NCI-H1048 (cell line): ENCODE measurements at places on chromosomes 1 and 21.
A peak's percentile ranks its signal among the peaks of the same experiment; 100 is the strongest.

- no peak for DNase-seq
Observed at GRCh38 chr1:230153641-230154296, 86.7 kb downstream of the GALNT2 start.

- no peak for DNase-seq
Observed at GRCh38 chr1:90717665-90718410, 736 bp upstream of the BARHL2 start.

GRCh38 chr21:36255663-36256062 is 64.3 kb upstream of the MORC3 start:
- no peak for DNase-seq

DNA sequence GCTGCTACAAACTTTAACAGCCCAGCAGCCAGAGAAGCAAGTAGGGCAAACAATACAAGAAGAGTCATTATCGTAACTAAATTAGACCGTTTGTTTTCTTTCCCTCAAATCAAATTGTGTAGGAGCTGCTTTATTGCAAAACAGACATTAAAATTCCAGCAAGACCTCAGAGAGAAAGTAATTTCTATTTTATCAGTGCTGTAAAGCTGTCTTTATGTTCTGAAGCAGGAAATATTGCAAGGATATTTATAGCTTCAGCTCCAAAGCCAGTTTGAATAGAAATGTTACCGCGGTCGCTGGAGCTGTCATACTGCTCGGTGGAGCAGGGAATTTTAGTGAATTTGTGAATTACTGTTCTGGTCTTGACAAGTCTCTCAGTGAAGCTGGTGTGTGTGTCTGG is 503.8 kb upstream of the PLXNA2 start:
- DNase-seq: no peak

GRCh38 chr21:46636550-46637285 is 1.2 kb downstream of the PRMT2 start:
- DNase-seq: no peak

DNA sequence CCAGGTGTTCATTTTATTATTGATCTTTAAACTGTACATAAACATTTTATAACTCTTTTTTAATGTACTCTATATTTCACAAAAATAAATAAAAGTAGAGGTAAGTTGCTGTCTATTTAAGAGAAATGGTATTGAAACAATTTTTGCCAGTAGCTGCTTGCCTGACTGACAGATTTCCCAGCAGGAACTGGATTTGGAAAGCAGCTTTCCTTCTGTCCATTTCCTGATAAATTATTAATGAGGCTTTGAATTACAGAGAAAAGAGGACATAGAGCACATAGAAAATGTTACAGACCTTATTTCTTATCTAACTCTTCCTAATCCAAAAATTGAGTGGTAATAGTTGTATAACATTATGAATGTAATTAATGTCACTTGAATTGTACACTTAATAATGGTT is 79.7 kb upstream of the BCL10 start:
- no peak for DNase-seq

GRCh38 chr1:225847610-225848009 is 34.6 kb downstream of the TMEM63A start:
- DNase-seq: no peak

DNA sequence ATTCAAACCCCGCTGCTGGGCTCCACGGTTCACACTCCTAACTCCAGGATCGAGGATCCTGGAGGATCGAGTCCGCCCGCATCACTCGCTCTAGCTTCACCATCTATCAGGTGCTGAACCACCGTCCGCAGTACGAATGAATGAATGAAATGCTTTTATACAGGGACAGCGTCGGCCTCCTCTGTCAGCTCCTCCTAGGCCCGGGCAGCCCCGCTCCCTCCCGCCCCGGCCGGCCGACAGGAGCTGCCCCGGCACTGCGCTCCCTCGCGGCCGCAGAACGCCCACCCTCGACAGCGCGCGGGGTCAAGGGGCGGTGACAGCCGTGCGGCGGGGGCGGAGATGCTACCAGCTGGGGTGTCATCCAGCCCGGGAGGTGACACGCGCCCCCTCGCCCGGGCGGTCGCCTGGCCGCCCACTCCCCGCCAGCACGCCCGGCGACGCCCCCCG is 520 bp downstream of the ZBTB17 start:
- no peak for DNase-seq

- no peak for DNase-seq
Observed at GRCh38 chr1:155892796-155893195, 18.4 kb downstream of the RIT1 start.

DNA sequence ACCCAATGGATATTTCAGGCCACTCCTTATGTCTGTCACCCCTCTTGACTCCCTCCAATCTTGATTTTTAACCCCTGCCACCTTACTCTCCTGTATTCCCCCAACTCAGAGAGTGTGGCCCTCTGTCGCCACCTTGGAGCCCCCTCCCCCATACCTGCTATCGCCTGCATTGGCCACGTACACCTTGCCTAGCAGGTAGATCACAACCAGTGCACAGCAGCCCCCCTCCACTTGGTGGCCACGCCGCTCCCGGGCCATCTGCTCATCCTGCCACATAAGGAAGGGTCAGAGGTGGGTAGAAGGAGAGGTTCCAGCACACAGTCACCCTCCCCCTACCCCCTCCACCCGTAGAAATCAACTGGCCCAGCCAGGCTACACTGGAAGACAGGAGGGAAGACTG is 2.9 kb downstream of the PPM1J start:
- DNase-seq: no peak

- DNase-seq: no peak
Observed at GRCh38 chr1:183349201-183349711, 68.9 kb downstream of the NMNAT2 start.

DNA sequence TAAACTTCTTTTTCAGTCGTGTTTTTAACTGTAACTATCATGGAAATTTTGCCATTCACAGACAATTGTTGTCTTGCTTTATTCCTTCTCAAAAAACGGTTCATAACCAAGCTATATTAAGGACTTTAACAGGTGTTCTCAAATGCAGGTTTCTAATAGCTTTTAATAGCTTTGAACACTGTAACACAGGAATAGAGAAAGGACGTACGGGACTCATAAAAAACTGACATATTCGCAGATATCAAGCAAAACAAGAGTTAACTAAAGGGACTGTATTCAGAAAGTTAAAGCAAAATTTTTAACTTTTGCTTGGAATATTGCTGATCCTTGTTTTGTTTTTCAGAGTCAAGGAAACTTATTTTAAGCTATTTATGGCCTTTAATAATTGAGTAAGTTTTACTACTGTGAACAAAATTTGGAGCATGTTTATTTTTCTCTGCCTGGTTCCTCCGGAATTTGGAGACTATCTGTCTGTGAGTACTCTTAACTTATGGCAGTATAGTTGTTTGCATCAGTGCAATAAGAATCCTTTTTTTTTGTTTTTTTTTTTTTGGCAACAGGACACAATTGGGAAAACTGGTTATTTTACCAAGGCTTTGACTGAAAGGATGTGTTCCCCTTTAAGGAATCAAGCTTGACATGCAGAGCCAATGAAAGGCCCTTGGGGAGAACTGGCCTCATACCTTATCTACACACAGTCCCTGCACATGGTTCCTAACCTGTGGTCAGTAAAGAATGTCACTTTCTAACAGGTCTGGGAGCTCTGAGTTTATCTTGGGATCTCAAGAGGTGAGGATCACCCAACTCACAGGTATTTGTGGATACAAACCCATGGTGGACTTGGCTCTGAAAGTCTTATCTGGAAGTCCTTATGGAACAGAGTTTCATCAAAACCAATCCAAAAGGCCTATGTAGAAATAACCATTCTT is 5.8 kb upstream of the CD46 start:
- no peak for DNase-seq

DNA sequence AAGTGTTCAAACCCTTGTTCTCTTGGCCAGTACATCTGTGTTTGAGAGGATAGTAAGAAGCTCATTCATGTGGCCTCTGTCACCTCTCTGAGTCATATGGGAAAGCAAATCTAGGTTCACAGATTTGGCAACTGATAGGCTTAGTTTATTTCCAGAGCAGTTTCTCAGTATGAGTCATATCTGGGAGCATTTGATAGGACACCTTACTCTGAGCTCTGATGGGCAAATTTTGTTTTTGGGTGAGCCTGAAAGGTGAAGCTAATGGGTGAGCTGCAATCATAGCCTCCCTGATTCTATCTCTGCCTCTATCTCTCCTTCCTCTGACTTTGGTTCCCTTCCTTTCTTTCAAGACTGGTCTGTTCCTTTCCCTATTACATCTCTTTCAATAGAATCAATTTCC is 134.4 kb downstream of the S1PR1 start:
- no peak for DNase-seq

DNA sequence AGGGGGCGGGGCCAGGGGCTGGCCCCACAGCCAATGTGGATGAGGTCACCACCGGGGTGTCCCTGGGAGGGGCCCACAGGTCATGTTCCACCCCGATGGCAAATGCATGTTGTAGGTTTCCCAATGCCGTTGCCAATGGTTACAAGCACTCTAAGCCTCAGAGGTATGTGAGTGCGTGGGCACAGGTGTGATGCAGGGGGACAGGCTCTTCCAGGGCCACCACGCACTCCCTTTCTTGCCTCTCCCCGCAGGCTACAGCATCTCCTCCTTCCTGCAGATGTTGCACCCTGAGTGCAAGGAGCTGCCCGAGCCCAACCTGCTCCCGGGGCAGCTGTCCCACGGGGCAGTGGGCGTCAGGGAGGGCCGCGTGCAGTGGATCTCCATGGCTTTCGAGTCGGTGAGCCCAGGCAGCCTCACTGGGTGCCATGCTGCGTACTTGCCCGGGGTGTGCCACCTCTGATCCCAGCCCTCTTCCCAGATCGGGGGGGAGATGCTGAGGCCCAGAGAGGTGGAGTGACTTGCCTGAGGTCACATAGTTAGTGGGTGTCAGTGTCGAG is 52.4 kb downstream of the DISP3 start:
- no peak for DNase-seq

GRCh38 chr1:246069581-246069980 is 437.5 kb downstream of the SMYD3 start:
- no peak for DNase-seq

DNA sequence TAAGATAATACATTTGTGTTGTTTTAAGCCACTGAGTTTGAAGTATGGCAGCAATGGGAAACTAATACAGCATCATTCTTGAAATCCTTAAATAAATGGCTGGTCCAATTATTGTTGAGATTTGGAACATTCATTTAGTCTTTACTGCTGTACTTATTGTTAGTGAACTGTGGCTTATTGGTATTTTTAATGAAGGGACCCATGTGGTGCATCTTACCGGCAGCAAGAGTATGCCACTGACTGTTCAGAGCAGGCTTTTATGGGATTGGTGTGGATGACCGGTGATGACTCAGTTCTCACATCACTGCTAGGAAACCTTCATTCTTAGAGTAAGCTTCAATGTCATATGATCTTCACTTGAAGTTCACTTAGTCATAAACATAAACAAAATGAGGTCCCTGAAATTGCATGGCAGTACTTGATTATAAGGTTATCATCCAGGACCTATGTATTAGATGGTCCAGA is 31.5 kb downstream of the PRKAA2 start:
- DNase-seq: no peak

DNA sequence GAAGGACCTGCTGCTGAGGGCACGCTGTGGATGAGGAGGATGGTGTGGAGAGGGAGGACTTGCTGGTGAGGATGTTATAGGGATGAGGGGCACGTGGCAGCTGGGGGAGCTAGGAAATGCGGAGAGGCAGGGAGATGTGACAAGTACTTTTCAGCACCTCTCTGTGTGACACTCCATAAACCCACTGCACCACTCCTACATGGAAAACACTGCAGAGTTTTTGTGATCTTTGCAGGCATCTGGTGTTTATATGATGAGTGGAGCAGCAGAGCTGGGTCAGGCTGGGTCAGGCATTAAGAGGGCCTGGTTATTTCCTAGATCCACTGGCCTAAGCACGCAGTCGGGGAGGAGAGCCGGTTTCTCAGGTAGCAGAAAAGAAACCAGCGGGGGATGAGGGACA is 167.3 kb upstream of the COA6 start:
- DNase-seq: no peak

DNA sequence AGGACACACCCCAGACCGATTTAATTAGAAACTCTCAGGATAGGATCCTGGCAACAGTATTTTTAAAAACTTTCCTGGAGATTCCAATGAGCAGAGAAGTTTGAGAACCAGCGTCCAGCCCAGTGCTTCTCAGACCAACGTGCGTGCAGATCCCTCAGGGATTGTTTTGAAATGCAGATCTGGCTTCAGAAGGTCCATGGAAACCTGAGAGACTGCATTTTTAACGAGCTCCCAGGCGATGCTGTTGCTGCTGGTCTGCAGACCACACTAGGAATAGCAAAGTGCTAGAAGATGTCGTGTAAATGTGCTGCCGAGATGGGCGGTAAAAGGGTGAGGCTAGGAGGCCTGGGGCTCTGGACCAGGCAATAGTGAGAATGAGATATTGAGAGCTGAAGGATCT is 18.4 kb upstream of the CASQ1 start:
- DNase-seq: no peak

- DNase-seq: no peak
Observed at GRCh38 chr1:5108740-5109139, 454.3 kb downstream of the AJAP1 start.

GRCh38 chr1:111582644-111583618 is 36.7 kb upstream of the RAP1A start:
- DNase-seq: no peak

DNA sequence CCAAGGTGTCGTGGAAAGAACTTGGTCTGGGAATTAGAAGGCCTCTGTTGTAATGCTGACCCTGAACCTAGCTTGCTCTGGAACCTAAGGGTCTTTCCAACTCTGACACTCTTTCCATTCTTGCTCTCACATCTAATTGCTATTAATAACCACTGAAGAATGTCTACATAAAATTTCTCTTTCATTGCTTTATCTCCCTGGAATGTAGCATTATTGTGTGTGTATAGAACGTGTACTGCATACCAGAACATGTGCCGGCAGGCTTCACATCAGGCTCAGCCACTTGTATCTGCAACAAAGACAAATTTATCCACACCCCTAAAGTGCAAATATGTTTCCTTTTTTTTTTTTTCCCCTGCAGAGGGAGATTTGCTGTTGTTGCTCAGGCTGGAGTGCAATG is 13.9 kb upstream of the LAX1 start:
- no peak for DNase-seq

GRCh38 chr1:29133861-29134694 is 10.4 kb upstream of the TMEM200B start:
- DNase-seq: no peak

- no peak for DNase-seq
Observed at GRCh38 chr1:46399307-46399706, 5.2 kb downstream of the FAAH start.

GRCh38 chr1:51558375-51558924 is 39.4 kb upstream of the EPS15 start:
- no peak for DNase-seq

GRCh38 chr1:80218112-80218511 is 1211.6 kb upstream of the ADGRL4 start:
- peak; percentile 48 for DNase-seq

GRCh38 chr1:82858031-82858430 is 1057.3 kb downstream of the ADGRL2 start:
- no peak for DNase-seq

GRCh38 chr1:75745276-75745675 is 20.8 kb downstream of the ACADM start:
- DNase-seq: no peak

DNA sequence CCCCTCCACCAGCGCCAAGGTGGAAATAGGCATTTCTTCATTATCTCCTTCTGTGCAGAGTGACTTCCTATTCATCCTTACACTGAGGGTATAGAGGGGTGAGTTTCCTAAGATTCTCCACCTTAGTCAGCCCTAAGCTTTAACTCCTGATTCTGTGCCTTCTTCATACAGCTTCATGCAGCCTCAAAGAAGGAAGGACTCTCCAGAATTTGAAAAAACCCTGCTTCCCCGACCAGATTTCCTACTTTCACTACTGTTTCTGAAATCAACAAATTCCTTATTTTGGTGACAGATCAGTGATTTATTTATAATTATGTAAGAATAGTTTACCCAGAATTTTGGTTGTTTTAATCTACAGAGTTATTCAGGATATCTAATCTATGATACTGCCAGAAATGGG is 28.6 kb downstream of the GFI1 start:
- DNase-seq: no peak
